ENCODE measurements at places on chromosomes 6 and 20. TPM values are rescaled to one million over a fixed set of nuclear protein-coding genes. Genes with fewer than 3 reads are reported as not detected.
A peak's percentile ranks its signal among the peaks of the same experiment; 100 is the strongest.

Gene MMP24
- total RNA-seq: not detected

- DNase-seq: no peak
These were observed 123.7 kb downstream of the MRPL14 start for GRCh38 chr6:44003345-44004061.

Gene TMEM200A
- 1.6 TPM for total RNA-seq

GRCh38 chr6:69622924-69623323 is 173.9 kb downstream of the LMBRD1 start:
- DNase-seq: no peak

DNA sequence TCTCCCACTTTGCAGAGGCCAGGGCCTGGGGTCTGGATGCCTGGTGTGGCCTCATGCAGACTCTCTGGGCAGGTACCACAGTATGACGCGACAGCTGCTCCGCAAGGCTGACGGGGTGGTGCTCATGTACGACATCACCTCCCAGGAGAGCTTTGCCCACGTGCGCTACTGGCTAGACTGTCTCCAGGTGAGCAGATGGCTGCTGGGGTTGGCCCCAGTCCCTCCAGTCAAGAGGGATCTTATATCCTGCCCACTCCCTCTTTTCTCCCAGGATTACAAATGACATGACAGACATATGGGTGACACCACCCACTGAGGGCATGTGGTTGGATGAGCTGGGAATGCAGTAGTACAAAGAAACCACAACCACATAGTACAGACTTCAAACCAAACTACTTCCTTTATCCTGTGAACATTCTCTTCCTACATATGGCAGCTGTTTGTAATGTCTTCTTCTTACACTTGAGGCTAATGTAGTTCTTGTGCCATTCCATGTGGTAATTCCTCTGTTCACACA is 29.9 kb downstream of the RAB44 start:
- DNase-seq: no peak

DNA sequence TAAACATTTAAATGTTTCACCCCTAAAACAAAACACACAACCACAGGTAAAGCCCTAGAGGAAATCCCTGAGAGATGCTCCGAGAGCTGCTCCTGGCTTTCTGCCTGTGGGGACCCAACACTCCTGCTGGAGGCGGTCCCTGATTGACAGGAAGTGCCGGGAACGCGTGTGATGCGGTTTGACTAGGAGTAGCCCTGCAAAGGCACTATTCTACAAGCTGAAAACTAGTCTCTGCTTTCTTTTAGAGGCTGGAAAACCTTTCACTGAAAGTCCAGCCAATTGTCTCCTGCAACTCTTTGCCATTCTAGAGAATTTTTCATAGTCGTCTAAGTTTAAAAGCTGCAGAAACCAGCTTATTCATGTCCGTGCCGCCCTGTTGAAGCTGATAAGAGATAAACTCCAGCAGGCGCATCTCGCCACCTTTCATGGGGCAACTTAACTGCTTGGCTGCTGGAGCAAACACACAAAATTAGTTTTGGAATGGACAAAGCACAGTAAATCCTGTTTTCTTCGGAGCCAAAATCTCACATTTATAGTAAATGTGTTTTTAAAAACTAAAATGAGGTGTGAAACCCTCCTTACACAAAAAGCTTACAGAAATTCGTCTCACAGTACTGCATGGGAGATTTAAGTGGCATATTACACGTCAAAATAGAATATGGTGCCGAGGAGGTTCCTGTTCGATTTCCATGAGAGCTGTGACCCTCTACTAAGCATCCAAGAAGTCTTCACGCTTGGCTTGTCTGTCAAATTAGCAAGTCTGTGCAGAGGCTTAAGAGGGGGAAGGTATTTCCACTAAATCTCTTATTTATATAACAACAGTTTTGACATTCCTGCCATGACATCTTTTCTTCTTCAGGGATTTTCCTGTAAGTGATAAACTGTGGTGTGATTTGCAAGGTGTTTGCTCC is 46.9 kb downstream of the DACT2 start:
- no peak for DNase-seq

DNA sequence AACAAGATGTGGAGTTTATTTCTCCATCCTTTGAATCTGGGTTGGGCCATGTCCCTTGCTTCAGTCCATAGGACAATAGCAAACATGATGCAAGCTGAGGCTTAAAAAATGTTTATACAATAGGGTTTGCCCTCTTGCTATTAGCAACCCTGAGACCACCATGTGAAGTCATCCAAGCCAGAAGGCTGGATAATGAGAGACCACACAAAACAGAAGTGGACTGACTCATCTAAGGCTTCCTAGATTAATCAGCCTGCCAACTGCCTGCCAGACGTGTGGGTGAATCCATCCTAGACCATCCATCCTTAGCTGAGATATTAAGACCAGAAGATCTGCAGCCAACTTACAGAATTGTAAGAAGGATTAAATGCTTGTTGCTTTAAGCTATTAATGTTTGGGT is 38.1 kb upstream of the ISM1 start:
- DNase-seq: no peak

- DNase-seq: peak; percentile 69
These were observed at the start of gene MYB for GRCh38 chr6:135180542-135181332. Gene MYB, plus strand, starts transcription at chr6:135181308. Its CDS starts 206 bp downstream, at chr6:135181514.

- DNase-seq: no peak
These were observed 37.3 kb downstream of the IPCEF1 start for GRCh38 chr6:154319231-154319858.

DNA sequence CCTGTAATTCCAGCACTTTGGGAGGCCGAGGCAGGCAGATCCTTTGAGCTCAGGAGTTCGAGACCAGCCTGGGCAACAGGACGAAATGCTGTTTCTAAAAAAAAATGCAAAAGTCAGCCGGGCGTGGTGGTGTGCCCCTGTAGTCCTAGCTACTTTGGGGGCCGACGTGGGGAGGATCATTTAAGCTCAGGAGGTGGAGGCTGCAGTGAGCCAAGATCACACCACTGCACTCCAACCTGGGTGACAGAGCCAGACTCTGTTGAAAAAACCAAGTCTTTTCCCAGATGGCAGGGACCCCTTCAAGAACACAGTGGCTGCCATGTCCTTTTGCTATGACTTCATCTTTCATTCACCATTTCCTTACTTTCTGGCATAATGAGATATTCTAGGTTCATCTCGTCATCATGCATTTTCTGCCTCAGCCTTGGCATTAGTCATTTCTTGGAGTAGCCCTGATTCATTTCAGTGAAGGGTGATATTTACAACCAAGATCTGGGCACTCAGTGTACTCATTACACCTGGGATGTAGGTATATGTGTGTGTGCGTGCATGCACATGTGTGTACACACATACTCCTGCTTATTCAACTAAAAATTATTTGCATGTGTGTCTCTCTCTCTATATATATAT is 61.4 kb upstream of the TOX2 start:
- no peak for DNase-seq

- DNase-seq: no peak
These were observed 107.4 kb upstream of the MAP7 start for GRCh38 chr6:136657666-136658065.

Gene CLVS2
- not detected for total RNA-seq

DNA sequence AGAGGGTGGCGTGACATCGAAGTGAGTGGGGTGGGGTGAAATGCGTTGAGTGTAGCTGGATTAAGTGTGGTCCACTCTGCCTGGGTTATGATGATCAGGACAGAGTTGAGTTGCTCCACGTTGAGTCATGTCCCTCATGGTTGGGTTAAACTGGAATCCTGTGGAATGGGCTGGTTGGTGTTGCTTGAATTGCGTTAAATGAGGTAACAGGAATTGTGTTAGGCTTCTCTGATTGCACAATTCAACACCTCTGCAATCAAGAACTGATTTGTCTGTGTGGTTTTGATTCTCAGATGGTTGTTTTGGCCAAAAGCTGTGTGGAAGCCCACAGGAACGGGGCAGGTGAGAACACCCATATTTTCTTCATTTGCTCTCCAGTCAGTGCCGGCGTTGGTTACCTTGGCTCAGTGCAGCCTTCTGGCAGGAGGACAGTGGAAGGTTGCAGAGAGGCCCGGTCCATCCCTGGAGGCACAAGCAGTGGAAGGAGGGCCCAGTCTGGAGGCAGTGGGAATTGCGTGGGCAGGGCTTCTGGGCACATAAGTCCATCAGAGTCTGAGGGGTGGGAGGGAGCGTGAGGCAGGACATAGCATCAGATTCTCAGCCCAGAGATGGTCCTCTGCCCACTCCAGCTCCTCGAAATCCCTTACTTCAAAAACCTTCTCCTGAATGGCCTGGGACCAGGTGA is 11.6 kb downstream of the NOTCH4 start:
- no peak for DNase-seq

Gene TMEM181
- total RNA-seq: 12.0 TPM

DNA sequence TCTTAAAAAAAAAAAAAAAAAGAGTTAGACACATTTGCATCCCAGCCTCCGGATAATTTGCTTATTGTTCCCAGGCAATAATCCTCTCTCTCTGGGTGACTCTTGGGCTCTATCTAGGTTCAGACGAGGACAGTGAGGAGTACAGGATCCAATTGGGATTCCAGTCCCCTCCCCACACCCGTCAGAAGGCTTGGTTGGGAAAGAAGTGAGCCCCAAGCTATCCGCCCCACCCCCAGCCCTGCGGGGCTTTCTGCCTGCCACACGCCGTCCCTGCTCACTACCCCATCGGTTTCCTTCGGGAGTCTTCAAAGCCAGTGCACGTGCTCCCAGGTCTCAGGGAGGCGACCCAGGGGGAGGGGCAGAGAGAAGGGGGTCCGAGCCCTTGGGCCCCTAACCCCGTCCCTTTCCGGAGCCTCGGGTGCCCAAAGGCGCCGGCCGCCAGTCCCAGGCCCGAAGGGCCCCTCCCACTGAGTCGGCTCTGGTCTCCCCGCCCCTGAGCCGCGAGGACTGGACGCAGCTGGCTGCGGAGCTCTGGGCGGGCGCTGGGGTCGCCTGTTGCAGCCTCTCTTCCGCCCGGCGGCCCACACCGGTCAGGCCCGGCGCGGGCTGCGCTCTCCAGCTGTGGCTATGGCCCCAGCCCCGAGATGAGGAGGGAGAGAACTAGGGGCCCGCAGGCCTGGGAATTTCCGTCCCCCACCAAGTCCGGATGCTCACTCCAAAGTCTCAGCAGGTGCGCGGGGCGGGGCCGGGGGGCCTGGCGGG is 2.5 kb downstream of the MYMX start:
- DNase-seq: no peak

DNA sequence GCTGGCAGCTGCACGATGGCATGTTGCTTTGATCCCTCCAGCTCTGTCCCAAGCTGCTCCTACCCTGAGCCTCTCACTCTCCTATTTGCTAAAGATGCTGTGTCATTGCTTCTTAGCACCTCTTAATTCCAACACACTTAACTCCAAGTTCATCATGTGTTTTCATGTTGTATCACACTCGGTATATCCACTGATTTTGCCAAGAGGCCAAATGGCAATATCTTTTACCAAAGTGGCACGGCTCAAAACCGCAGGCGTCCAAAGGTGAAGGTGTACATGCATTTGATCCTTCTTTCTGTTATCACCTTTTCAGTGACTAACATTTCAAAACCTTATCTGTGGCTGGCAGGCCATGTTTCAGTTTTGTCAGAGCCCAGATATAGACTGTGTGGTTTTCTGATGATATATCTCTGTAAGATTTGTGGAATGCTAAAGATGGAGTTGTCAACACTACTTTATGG is 217.0 kb downstream of the TBX18 start:
- DNase-seq: no peak

DNA sequence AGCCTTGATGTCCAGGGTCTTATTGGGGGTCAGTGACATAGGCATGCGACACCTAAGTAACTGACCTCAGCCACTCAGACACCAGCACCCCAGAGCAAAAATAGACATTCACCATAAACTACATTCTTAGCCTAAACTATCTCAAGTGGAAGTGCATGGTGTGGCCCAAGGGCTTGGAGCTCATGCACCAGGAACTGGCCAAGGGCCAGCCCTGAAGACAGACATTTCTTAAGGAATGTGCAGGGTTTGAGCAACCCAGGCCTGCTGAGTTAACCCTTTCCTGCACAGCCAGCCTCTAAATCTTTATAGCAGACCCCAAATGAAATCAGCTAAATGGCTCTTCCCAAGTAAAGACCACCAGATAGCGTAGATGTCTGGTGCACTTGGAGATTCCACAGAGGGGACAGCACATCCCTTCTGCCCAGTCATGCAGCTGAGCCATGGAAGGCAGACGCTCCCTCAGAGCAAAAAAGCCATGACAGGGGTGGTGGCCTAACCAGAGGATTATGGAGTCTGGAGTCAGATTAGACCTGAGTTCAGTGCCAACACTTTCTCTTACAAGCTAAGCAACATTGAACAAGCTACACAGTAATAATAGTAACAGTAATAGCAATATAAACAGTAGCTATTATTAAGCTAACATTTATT is 222.6 kb downstream of the ZMYND8 start:
- no peak for DNase-seq

Gene ELOVL2
- total RNA-seq: not detected

DNA sequence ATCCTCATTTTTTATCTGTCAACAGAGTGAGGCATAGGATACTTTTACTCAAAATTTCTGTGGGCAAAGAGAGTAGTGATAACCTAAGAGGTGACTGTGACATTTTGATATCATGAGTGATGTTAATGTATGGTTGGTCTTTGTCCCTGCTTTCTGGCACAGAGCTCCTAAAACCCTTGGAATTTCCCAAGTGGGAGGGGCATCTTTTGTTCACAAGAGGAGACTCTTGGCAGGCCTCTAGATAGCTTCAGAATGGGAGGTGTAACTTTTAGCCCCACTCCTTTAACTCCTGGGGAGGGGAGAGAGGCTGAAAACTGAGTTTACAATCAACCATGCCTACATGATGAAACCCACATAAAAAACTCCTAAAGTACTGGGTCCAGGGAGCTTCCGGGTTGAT is 527.8 kb downstream of the RFPL4B start:
- no peak for DNase-seq

Gene OPRM1
- total RNA-seq: not detected

DNA sequence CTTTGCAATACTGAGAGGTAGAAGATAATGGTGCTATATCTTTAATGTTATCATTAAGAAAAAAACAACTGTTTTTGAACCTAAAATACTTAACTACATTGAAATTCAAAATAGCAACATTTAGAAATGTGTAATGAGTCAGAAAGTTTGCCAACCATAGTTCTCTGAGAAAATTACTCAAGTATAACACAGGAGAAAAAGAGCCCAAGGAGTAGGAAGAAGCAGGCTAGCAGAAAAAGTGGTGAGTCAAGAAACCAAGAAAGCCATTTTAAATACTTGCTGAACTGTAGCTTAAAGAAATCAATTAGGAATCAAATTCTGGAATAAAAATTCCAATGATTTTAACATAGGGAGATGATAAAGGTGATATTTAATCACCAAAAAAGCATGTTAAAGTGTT is 181.0 kb upstream of the RSPO3 start:
- no peak for DNase-seq
